ENCODE measurements at places on chromosomes 16 and 17.

DNA sequence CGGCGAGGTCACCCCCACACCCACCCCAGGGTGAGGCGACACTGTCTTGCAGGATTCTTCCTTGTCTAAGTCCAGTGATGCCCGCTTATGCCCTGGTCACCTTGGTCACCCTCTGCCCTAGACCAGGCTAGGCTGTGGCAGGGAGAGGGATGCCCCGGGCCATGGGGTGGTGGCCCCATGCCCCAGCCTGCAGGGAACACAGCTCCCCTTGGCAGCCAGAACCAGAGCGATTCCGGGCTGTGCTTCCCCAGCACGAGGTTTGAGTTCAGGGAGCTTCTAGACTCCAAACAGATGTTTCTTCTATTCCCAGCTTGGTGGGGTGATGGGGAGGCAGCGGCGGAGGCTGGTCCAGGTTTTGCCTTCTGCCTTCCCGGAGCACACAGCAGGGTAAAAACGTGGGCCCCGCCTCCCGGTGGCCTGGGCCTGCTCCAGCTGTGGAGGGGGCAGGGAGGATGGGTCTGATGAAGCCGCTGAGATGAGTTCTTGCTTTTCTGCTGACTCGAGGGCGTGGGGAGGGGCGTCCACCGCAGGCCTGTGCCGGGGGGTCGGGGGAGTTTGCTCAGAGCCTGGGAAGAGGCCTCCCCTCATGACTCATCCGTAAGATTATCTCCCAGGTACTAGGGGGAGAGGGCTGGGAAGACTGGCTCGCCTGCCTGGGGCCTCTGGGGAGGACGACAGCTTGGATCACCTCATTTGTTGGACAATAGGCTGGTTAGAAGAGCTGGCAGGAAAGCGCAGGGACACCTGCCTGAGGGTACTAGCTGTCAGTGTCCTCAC, 15.4 kb downstream of the SMTNL2 start:
- H3K4me1 ChIP-seq, result peaks cover 4% of the 10 kb centered on the region
- H3K4me3 ChIP-seq, result no peak overlapping the region
- DNase-seq, result no peak
- H3K27ac ChIP-seq, result no peak overlapping the region
- no peaks in the 10 kb centered on the region for H3K36me3 ChIP-seq
- H3K27me3 ChIP-seq, result peaks cover 3% of the 10 kb centered on the region

- no peak for DNase-seq
- H3K27ac ChIP-seq, result no peak overlapping the region
- H3K36me3 ChIP-seq, result no peaks in the 10 kb centered on the region
These were observed 10.6 kb downstream of the ZFHX3 start for GRCh38 chr16:73037331-73037745.

GRCh38 chr17:81814748-81815645, 11.0 kb downstream of the GCGR start:
- H3K4me3 ChIP-seq, result no peak overlapping the region
- H3K36me3 ChIP-seq, result no peaks in the 10 kb centered on the region
- no peak for DNase-seq

- DNase-seq, result no peak
- no peak overlapping the region for H3K4me3 ChIP-seq
- H3K27ac ChIP-seq, result peak overlapping the region; percentile 46
- peaks cover 25% of the 10 kb centered on the region for H3K36me3 ChIP-seq
These were observed 76.4 kb downstream of the SOCS1 start for GRCh38 chr16:11179574-11179973.

DNA sequence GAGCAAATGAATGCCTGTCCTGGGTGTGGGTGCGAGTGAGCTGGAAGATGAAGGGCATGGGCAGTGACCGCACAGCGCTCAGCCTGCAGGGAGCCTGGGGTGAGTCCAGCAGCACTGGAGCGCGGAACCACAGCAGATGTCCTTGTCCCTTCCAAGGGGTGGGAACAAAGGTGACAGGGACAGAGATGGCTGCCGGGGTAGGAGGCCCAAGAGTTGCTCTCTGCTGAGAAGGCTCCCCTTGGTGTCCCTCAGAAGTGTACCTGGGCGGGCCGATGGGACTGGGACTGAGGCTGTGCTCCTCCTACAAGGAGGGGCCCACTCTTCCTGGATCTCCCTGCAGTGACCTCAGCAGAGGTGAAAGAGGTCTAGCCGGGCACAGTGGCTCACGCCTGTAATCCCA, 7.6 kb upstream of the PGAP6 start:
- no peak for DNase-seq
- no peaks in the 10 kb centered on the region for H3K36me3 ChIP-seq
- H3K4me3 ChIP-seq, result no peak overlapping the region
- H3K27ac ChIP-seq, result no peak overlapping the region

GRCh38 chr17:55453839-55454557, 32.4 kb upstream of the MMD start:
- no peak overlapping the region for H3K27ac ChIP-seq
- H3K4me3 ChIP-seq, result no peak overlapping the region
- H3K4me1 ChIP-seq, result peaks cover 10% of the 10 kb centered on the region
- peaks cover 6% of the 10 kb centered on the region for H3K27me3 ChIP-seq
- no peaks in the 10 kb centered on the region for H3K36me3 ChIP-seq
